ENCODE measurements at places on chromosomes 13 and 19.

DNA sequence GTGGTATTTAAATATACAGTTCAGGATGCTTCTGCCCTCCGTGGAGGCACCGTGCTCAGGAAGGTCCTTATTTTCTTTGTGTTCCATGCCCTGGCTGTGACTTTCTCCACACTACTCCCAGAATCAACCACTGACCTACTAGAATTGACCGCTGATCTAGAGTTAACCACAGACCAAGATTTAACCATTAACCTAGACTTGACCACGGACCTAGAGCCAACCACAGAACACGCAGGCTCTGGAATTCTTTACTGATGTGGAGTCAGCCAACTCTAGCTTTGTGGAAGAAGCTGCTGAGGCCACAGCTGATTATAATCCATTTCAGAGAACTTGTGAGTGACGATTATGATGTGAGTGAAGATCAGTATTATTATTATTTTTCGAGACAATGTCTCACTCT lies 18.0 kb downstream of the GTF2F2 start:
- DNase-seq = no peak

DNA sequence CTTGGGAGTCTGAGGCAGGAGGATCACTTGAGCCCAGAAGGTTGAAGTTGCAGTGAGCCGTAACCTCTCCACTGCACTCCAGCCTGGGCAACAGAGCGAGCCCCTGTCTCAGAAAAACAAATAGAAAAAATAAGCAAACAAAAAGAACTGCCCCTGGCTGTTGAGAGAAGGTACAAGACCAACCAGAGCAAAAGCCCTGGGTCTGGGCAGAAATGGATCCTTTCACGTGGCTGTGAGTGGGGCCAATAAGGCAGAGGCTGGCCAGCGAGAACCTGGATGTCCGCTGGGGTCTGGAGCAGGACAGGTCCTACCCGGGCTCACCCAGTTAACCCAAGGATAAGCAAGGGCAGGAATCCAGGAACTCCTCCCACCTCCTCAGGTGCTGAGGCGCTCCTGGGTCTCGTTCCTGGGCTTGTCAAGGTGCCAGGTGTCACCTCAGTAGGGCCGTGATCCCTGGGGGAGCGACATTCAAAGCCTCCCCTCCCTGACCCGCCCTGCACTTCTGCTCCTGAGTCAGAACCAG lies 4.7 kb upstream of the SLC5A5 start:
- no peak for DNase-seq

- DNase-seq = no peak
These were observed 2.9 kb downstream of the LIPE start for GRCh38 chr19:42424345-42424707.

DNA sequence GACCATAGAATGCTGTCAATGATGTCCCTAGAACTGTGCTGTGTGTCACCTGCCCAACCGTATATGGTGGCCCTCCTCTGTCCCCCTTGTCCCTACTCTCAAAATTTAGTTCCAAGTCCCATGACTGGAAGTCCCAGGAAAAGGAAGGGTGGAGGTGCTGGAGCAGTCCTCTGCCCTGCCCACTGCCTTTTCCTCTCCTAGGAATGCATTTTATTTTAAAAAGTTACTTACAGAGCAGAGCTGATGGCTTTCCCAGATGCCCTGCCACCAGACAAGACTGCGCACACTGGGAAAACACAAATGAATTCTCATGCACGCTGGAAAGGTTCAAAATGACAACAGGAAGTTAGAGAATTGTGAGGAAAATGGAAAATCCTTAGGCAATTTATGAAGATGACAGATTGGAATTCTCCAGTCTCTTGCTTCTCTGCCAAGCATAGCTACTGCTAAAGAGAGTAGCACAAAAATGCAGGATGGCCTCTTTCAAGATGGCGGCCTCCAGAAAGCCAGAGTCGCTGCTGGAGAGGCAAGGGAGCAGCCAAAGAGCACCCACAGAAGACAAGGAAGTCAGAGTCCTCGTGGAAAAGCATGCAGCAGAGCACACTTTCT lies 117.1 kb upstream of the TSC22D1 start:
- DNase-seq = no peak

- DNase-seq = no peak
These were observed 215.3 kb downstream of the ZIC5 start for GRCh38 chr13:99756281-99756680.

DNA sequence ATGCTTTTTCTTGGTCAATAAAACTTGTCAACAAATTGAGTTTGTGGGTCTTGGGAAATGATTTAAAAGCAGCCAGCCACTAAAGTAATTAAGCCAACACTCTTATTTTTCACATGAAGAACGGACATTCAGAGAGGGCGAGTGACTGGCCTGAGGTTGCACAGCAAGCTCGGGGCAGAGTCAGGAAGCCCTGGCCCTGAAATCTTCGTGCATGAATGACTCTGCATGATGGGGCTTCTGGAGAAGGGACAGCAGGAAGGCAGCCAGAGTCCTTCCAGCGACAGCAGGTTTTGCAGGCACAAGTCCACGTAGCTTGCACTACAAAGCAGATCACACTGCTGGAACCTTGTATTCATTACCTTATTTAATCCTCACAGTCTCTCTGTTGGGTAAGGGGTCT lies 232.5 kb downstream of the ZNF536 start:
- DNase-seq = no peak

DNA sequence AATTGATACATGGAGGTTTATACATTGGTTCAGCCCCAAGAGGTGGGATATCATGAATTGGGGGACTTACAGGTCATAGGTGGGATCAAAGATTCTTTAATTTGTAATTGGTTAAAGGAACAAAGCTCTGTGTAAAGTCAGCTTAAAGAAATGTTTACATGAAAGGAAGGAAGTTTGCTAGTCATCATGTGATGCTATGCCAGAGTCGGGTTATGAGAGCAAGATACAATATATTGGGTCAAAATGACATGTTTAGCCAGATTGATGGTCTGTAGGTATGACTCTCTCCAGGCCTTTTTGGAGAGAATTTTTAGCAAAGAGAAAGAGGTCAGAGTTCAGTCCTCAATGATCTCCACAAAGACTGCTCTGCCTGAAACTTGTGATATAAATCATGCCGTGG lies 5.3 kb upstream of the CYSLTR2 start:
- DNase-seq = no peak

DNA sequence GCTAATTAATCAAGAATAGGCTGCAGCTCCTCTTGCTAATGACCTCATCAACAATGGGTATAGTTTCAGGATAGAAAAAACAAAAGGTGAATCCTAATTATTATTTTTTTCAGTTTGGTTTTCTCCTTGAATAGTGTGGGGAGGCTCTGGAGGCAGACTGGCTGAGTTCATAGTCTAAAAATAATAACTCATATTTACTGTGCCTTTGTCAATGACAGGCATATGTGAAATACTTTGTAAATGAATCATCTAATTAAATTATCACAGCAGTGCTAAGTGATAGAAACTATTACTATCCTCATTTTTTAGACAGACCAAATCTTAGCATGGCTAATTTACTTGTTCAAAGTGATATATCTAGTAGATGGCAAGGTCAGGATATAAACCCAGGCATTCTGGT lies 1261.0 kb upstream of the SLC10A2 start:
- peak; percentile 15 for DNase-seq

DNA sequence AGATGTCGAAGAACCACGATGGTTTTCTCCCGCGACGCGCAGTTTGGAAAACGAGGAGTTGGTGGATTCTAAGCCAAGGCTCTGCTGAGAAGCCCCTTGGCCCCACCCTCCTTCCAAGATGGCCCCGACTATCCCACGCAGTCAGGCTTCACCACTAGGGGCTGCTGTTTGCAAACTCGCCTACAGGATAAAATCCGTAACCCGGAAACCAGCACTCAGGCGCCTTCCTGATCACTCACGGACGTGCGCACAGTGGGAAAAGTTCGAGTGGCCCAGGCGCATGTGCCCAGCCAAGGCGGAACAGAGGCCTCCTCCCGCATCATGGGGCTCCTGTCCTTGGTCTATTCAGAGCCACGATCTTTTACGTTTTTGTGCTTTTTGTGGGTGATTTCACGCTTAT lies 19.2 kb upstream of the UQCR11 start:
- no peak for DNase-seq

DNA sequence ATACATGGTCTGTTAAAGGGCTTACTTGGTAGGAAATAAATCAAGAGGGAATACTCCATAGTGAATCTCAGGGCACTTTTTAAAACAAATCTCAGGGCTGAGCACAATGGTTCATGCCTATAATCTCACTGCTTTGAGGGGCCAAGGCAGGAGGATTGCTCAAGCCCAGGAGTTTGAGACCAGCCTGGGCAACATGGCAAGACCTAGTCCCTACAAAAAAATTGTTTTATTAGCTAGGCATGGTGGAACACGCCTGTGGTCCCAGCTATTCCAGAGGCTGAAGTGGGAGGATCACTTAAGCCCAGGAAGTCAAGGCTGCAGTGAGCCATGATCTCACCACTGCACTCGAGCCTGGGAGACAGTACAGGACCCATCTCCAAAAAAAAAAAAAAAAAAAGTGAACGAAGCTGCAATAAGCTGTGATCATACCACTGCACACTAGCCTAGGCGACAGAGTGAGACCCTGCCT lies 25.2 kb downstream of the ABCC4 start:
- no peak for DNase-seq

DNA sequence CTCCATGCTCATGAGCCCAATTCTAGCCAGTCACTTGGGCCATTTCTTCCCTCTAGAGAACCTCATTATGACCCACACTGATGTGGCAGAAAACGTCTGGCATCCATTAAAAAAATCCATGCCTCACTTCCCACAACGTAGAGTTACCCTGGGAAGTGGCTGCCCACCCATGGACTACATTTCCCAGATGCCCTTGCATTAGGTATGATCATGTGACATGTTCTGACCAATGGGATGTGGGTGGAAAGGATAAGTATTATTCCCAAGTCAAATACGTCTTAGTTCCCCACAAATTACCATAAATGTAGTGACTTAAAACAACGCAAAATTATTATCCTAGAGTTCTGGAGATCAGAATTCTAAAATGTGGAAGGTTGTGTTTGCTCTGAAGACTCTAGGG lies 47.9 kb upstream of the ZNRF4 start:
- peak; percentile 19 for DNase-seq

GRCh38 chr13:46179491-46179908 lies 2.5 kb downstream of the LCP1 start:
- no peak for DNase-seq

DNA sequence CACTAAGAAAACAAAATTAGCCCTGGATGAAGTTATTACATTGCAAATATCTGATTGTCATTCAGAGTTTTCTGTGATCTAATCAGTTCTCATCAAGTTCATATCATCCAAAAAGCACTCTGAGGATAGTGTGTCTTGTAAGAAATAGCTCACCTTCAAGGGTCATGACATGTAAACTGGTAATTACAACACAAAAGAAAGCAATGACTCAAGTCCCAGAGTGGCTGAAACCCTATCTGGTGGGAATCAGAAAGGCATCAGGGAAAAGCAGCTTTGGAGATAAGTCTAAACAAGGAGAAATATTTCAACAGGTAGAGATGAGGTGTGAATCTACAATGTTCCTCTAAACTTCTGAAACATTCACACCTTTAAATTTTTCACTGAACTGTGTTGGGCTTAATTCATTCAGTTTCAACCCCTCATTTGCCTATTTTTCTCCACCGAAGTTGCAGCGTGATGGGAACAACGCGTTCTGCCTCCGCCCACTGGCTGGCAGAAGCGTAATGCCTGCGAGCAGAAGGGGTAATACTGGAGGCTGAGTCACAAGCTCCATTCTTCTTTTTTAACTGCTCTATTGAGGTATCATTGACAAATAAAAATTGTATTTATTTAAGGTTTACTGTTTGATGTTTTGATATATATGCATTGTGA lies 155.2 kb upstream of the IPO5 start:
- DNase-seq = peak; percentile 63

- DNase-seq = peak; percentile 65
These were observed 16.3 kb downstream of the TM9SF2 start for GRCh38 chr13:99517577-99517976.

- DNase-seq = no peak
These were observed 241.3 kb upstream of the IRS2 start for GRCh38 chr13:110027470-110028240.

DNA sequence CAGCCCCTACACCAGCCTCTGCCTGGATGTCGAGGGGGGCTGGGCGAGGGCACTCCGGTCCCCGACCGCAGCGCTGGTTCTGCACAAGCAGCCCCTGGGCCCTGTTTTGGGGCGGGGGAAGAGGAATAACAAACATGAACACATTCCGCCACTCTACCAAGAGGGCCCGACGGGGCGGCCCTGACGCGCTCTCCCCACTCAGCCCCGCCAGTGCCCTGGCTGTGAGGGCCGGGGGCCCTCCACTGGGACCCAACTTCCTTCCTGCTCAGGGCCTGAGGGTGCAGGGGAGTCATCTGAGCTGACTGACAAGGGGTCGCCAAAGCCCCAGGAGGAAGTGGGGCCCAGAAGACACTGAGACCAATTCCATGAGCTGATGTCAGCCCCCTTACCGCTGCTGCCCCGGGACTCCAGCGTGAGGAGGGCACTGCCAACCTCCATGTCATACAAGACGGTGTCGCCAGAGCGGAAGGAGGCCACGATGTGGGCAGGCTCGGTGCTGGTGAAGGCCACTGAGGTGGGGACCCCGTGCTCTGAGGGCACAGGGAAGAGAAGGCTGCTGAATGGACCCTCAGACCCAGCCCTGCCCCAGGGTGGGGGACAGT lies 5.6 kb upstream of the PRKD2 start:
- DNase-seq = no peak

DNA sequence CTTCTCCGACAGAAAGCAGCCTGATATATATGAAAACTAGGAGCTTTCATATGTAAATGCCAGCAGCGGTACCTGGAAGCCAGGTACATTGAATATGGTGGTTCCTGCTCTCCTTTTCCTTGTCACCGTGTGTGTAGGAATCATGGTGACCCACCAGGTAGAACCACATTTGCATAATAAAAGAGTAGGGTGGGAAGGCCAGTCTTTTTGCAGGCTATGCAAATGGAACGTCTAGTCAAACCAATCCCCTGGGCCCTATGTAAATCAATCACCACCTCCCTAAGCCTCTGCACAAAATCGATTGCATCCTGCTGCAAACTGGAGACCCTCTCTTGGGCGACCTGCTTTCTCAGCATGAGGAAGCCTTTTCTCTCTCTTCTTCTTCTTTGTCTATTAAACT lies 22.2 kb upstream of the ZNF181 start:
- no peak for DNase-seq

DNA sequence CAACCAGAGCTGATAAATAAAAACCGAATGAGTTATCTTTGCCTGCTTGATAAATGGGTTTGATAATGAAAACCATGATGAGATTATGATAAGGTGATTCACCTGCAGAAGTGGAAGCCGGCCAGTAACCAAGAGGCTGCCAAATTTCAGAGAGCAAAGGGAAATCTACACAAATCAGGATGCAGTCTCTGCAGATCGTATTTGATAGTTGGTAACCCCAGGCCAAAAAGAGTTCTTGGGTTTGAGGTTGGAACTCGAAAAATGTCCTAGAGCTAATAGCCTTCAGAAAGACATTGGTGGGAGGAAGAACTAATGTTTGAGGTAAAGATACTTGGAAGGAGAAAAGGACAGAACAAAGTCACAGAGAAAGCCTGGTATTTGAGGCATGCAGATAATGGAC lies 9.6 kb upstream of the LATS2 start:
- no peak for DNase-seq

DNA sequence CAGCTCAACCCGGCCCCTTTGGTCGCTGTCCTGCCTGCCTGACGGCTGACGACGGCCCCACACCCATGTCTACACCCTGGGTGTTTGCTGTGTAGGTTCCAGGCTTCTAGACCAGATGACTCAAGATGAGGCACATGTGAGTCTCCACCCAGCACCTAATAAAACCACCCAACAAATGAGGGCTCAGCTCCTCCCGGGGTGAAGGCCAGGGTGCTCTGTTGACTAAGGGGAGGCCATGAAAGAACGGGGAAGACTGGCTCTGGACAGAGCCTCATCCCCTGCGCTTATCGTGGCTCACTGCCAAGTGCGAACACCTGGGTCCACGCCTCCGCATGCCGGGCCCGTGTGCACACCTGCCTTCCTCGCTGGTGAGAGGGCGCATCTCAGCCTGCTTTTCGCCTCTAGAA lies 39.6 kb downstream of the COL4A2 start:
- peak; percentile 97 for DNase-seq

Measured in mammary epithelial cell (primary cell).